ENCODE measurements at places on chromosomes 5 and 9.

DNA sequence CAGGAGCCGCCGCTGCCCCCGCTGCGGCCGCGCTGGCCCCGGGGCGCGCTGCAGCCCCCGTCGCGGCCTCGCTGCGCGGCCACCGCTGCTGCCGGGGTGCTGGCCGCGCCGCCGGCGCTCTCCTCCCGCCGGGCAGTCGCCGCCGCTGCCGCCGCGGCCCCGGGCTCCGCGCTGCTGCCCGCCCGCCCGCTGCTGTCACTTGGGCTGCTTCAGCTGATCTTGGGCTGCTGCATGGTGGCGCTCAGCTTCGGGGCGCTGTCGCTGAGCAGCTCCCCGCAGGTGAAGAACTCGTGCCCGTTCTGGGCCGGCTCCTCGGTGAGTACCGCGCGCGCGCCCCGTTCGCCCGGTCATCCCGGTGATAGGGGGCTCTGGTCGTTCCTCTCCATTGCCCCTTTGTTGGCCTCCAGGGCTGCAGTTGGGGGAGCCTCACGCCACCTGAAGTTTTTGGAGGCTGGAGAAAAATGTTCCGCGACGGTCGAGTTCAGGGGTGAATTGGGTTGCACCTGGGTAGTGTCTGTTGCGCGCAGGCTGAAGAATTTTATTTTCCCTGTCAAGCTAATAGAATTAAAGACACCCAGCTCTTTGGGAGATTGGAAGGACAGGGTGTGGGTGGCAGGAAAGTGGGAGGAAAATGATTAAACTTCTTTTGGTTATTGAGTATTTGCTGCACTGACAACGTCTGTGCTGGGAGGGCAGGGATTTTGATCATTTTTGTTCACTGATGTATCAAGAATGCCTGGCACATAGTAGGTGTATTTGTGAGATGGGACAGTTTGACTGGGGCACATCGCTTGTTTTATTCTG lies 596 bp downstream of the ENTREP1 start:
- DNase-seq, result no peak

DNA sequence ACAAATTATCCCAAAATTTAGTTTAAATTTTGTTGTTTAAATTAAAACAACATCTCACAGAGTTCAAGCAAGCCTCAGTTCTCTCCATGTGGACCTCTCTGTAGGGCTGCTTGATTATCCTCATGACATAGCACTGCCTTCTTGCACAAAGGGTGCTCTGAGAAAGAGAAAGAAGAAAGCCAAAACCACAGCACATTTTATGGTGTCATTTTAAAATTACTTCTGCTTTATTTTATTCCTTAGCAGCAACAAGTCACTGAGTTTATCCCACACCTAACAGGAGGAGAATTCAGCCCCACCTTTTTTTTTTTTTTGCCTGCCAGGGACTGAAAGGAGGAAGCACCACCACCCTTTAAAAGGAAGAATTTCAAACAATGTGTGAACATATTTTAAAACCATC lies 12.8 kb upstream of the KCNV2 start:
- DNase-seq, result no peak

- DNase-seq, result no peak
These were observed 60.0 kb upstream of the IRX1 start for GRCh38 chr5:3535414-3536211.

DNA sequence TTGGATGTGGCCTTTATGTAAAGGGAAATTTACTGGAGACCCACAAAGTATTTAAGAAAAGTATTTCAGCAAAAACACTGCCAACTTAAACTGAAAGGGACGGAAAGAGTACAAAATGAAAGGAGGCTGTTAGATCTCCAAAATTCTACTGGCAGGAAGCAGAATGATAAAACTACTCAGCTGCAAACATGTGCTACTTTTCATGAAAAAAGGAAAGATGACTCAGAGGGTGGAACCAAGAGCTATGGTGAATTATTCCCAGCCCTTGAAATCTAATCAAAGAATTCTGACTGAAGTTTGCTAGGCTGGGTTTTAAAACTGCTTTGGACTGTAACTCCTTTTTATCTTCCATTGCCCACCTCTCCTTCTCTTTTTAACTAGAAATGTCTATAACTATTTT lies 58.6 kb upstream of the ZBED3 start:
- no peak for DNase-seq

GRCh38 chr5:147784146-147784987 lies 1.8 kb upstream of the JAKMIP2 start:
- no peak for DNase-seq

DNA sequence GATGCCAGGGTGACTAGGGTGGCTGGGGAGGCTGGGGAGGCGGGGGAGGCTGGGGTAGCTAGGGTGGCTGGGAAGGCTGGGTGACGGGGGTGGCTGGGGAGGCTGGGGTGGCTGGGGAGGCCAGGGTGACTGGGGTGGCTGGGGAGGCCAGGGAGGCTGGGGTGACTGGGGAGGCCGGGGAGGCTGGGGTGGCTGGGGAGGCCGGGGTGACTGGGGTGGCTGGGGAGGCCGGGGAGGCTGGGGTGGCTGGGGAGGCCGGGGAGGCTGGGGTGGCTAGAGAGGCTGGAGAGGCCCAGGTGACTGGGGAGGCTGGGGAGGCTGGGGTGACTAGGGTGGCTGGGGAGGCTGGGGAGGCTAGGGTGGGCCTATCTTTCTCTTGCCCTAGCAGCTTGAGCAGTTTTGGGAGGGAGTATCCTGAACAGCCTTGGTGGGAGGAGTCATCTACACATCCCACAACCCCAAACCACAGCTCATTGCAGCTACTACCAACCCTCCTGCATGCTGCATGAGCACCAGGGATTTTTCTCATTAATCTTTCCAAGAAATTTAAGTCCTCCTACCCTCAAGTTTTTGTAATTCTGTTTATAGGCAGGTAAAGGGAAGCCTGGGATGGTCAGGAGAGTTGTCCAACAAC lies 203.2 kb upstream of the IRX1 start:
- DNase-seq, result no peak

- DNase-seq, result no peak
These were observed 18.5 kb downstream of the SLC12A7 start for GRCh38 chr5:1093361-1093760.

DNA sequence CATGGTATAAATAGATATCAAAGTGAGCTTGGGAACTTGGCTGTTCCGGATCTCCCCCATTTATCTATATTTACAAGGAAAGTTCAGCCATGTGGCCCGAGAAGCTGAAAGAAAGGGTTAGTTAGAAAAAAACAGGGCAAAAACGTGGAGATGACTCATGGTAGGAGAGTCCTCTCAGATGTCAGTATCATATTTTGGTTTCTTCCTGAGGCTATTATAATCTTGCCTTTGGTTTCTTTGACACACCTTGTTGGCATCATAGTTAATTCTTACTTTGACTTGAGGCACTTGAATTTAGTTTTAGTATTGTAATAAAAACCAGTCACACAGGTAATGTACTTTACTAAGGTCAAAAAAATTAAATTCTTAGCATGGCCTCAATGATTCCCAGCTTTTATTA lies 59.9 kb downstream of the GABRA6 start:
- no peak for DNase-seq

- DNase-seq, result no peak
These were observed 102.2 kb upstream of the SLCO6A1 start for GRCh38 chr5:102600964-102601363.

DNA sequence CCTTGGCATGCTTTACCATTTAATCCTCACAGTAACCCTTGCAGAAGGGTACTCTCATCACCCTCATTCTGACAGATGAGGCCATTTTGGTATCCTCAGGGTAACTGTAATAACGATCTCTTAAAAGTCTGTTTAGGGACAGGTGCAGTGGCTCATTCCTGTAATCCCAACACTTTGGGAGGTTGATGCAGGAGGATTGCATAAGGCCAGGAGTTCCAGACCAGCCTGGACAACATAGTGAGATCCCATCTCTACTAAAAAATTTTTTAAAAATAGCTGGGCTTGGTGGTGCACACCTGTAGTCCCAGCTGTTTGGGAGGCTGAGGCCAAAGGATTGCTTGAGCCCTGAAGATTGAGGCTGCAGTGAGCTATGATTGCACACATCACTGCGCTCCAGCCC lies 31.8 kb downstream of the CSF1R start:
- no peak for DNase-seq

DNA sequence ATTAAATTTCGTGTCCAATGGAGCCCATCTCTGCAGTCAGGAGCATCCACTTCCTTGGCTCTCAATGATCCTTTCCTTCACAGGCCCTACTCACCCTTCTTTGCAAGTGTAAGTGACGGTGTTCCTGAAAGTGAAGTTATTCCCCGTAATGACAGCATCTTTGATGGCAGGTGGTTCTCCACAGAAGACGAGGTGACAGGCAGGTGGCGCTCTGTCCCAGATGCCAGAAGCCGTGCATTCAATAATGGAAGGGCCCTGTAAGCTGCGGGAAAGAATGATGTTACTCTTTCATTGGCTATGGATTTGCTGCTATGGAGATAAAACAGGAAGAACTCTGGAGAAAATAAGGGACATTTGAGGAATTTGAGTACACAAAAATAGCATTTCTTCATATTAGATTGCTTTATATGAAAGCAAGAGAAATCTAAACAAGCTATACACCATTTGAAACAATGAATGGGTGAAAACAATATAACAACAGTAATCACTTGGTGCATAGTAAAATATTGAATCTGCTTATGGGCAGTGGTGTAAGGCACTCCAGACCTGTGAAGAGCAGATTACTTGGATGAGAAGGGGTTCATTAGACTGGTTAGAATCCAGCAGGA lies 89.9 kb upstream of the TXNDC8 start:
- no peak for DNase-seq

GRCh38 chr5:111618623-111619271 lies 106.4 kb upstream of the STARD4 start:
- DNase-seq, result no peak

- DNase-seq, result no peak
These were observed at the start of gene SCGB3A1 for GRCh38 chr5:180591311-180591887. Gene SCGB3A1 (minus strand): TSS chr5:180591499. CDS start chr5:180591462, 37 bp downstream.

DNA sequence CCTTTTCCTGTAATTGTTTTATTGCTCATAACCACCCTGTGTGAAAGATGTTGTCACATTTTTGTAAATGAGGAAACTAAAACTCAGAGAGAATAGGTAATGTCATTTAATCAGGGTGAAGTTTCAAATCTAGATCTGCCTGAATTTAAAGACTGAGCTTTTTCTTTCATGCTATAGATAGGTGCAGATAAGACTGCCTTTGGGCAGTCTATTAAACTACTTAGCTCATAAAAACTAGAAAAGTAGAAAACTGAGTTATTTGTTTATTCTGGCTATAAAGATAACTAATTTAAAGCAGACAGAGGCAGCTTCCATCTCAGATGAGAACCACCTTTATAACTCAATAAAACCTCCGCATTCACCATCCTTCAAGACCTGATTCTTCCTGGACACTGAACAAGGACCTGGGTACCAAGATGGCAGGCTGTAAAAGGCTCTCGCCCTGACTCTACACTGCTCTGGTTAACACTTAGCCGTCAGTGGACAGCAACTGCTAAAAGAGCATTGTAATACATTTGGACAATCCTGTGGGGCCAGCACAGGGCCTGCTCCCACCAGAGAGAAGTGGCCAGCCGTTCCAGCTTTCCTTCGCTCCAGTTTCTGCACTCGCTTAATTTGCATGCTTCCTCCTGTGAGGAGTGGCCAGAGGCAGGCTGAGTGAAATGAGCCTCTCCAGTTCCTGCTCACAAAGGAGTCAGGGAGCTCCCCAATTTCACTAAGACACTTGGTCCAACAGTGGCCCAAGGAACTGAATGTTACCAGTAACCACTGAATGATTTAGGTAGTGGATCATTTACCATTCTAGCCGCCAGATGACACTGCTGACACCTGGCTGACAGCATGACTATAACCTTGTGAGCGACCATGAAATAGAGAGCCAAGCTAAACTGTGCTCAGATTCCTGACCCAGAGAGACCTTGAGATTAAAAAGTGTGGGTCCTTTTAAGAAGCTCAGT lies 566.4 kb downstream of the EFNA5 start:
- DNase-seq, result no peak

DNA sequence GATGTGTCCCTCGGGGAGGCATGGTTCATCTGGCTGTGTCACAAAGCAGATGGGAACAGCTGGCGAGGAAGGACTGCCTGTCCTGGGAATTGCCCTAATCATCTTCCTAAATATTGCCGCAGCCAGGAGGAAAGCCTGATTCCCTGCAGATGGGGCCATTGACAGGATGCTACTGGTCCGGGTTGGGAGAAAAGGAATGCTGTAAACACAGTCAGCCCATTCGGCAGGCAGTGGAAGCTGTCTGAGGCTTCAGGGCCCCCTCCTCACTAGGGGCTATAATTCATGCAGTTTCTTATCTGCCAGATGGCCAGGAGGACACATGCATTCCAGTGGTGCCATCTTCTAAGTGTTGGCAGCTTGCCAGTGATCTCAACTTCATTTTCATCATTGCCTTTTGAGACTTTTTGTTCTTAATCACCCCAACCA lies 110.3 kb downstream of the KCNIP1 start:
- DNase-seq, result no peak

Measured in activated naive CD8-positive, alpha-beta T cell treated with anti-CD3 and anti-CD28 coated beads, Interleukin-2, amount 50 U/mL, for 16 hours (primary cell).